SJSA1 (cell line): ENCODE measurements at places on chromosomes 2 and 18. TPM values are rescaled to one million over a fixed set of nuclear protein-coding genes. Genes with fewer than 3 reads are reported as not detected.

- no peak for DNase-seq
These were observed 247.3 kb upstream of the SP5 start for GRCh38 chr2:170467568-170468422.

DNA sequence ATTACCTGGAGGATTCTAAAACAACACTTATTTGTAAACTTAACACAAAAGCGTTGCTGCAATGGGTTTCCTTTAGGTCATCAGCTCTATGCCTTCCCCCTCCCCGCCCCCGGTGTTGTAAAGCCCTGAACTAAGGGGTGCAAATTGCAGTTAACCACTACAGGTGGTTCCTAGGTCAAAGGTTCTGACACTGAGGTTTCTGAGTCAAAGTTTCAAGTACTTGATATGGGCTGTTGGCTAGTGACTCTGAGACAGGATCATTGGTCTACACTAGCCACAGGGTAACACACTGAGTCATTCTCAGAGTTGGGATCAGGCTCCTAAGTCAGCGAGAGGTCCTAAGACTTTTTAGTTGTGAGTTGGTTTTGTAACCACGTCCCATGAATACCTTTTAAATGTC is 15.4 kb downstream of the IL1B start:
- no peak for DNase-seq

- DNase-seq: no peak
These were observed 1388.8 kb downstream of the DSC3 start for GRCh38 chr18:29653671-29654215.

- DNase-seq: no peak
These were observed 170.8 kb downstream of the FSHR start for GRCh38 chr2:48983551-48983950.

DNA sequence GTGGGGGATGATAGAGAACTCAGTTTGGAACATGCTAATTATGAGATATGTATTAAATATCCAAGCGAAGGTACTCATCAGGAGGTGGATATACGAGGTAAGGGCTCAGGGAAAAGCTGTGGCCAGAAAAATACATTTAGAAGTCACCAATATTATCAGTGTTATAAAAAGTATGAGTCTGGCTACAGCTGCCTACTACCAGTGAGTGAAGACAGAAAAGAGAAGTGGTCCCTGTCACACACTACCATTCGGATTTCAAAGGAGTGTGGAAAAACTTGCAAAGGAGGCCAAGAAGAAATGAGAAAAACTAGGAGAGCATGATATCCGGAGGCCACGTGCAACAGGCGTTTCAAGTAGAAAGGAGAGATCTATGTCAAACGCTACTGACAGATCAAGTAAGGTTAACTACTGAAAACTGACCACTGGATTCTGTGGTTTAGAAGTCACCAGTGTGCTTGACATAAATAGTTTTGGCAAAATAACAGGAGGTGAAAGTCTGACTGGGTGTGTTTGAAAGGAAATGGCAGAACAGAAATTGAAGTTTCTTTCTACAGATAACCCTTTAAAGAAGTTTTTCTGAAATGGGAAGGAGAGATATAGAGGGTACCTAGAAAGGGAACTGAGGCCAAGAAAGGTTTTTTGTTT is 118.7 kb upstream of the DNMT3A start:
- DNase-seq: no peak

GRCh38 chr2:46697830-46698323 is 217.7 kb downstream of the MCFD2 start:
- DNase-seq: no peak

DNA sequence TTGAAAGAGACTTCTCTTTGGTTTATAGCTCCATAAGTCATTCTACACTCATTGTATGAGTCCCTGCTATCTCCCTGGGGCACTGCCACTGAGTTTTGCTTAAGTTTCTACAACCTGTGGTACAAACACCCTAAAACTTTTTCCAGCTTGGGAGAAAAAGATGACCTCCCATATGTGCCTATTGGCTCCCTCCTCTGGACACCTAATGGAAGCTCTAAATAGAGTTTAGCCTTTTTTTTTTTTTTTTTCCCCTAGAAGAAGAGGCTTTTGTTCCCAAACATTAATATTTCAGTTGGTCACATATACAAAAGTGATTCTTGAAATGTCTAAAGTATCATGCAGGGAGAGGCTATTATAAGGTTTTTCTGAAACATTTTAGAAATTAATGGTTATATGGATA is 547.2 kb upstream of the TMEFF2 start:
- no peak for DNase-seq

DNA sequence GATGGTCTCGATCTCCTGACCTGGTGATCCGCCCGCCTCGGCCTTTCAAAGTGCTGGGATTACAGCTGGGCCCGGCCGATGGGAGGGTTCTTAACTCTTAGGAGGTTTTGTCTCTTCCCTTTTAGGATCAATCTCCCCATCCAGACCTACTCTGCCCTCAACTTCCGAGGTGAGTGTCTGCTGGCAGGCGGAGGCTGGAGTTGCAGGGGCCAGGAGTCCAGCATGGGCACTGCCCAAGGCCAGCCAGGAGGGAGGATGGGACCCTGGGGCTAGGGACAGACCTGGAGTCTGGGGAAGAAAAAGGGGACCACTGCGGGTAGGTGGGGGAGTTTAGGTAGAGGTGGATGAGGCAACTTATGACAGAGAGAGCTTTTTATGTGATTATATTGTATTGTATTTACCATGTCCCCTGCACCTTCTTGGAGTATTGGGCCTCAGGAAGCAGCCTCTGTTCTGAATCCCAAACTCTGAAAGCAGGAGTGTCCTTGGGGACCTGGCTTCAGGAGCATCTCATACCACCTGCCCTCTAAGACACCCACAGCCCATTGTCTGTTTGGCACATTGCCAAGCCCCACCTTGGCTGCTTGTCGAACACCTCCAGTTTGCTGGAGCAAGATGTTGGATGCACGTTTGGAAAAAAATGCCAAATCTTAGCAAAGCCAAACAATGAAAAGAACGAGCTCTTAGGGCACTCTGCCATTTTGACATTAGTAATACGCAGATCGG is 5.6 kb downstream of the DES start:
- DNase-seq: no peak

DNA sequence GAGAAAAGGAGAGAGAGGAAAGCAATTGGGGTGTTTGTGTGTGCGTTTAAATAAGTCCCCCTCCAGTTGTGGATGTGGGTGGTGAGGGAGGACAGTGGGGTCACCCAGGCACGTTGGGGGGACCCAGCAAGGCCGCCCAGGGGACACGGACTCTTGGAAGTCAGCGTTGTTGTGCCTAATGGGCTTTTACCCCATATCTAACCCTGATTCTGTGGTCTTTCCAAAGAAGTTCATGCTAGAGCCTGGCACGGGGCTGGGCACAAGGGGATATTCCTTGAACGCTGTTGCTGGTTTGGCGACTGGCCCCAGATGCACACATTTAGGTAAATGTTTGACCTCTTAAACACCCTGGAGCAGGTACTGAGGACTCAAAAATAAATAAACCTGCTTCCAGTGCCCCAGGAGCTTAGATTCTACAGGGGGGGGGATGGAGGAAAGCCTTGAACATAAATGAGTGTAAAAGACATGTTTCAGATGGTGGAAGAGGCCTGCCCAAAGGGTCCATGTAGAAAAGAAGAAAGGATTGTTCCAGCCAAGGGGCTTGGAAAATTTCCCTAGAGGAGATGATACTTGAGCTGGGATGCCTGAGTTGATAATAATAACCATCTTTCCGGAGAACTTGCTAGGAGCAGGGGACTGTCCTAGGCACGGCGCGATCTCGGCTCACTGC is 97.7 kb upstream of the SIX3 start:
- DNase-seq: no peak

- no peak for DNase-seq
These were observed 39.7 kb downstream of the RFX8 start for GRCh38 chr2:101435001-101435862.

DNA sequence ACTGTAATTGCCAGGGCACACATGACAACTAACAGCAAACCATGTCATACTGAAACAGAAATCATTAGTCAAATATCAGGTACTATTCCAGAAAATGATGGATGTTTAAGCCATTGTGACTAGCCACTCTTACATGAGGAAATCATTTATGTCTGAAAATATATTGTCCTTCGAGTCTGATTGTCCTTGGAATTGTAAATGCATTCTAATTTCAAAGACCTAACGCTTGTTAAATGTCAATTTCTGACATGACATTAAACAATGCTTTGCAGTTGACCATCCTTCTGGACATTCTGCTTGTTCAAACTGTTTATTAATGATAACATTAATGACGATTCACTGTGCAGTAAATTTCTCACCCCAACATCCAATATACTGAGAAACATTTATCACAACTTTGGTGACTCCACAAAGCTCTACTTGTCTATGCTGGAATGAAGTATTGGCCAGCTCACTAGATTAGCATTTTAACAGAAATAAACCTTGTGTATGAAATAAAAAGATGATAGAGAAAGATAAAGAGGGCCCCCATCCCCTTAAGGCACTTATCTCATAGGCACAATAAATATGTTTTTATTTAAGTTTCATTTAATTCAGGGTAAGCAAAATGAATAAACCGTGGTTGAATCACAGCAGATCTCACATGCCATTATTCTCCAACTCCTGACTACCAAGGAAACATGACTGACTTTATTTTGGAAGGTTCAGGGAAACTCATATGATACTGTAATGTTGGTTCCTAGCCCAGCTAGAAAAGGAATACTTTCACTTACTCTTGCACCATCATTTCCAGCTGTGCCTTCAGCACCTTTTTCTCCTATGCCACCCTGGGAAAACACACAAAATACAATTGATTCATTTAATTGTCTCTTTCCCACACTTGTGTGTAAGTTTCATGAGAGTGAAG is 82.3 kb downstream of the COL3A1 start:
- DNase-seq: no peak

DNA sequence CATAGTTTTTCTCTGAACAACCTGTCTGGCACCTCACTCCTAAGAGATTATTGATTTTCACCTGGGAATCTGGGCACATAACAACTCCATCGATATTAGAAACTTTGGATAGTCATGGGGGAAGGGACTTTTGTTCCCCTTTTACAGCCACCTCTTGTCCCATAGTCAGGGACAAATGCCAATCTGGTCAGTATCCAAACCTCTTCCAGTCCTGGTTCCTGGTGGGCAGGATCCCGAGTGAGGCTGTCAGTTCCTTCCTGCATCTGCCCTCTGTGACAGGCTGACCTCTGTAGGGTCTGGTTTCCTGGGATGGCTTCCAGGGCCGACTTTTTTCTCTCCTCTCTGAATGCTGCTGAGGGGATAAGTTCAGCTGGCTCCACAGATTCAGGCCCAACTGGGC is 11.0 kb downstream of the KIF5C start:
- no peak for DNase-seq

Gene ALLC
- not detected in 2 replicates for total RNA-seq

Gene CAPN13
- not detected in 2 replicates for total RNA-seq

Gene REG1A
- not detected in 2 replicates for total RNA-seq

Gene OTOS
- total RNA-seq: not detected in 2 replicates

Gene IL18RAP
- total RNA-seq: not detected in 2 replicates

Gene ERFE
- total RNA-seq: 8.4 and 14.9 TPM in 2 replicates
